Stimulated activated CD4-positive, alpha-beta T cell treated with anti-CD3 and anti-CD28 coated beads, TNF-alpha, amount 100 ng/mL, for 1 hour (primary cell): ENCODE measurements at places on chromosomes 12 and 14.

DNA sequence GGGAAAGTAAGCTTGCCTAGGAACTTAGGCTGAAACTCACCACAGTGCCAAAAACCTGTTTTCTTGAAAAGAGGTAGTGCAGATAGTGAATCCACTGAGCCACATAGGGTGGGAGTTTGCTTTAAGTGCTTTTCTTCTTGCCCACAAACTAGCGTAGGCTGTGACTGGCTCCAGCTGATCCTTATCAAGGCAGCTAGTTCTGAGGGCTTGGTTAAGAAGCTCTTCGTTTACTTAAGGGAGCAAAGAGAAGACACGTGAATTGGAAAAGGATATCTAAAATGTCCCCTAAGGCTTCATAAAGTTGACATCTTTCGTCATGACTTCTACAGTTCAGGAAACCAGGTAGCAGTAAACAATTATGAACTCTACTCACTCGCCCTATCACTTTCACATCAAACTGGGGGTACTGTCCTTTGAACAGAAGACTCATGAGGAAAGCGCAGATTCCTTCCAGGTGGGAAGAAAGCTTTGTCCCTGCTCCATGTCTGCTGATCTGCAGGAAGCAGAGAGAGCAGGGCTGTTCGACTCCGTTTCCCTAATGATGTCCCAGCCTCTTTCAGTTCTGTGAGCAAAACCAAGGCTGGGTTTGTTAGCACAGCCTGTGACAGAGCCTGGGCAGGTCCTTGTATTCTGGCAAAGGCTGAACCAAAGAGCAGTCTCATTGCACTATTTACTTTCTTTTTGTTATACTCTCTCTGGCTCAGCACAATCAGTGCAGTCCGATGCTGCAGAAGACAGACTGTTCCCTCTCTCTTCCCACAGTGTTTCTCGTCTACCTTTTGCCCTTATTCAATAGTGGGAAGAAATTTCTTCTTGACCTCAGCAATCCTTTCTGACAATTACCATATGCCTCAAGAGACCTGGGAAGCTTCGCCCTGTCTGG is 93.5 kb upstream of the ETV6 start:
- no peak for DNase-seq

- DNase-seq: no peak
Observed at GRCh38 chr12:59593761-59594160, 2.1 kb upstream of the SLC16A7 start.

DNA sequence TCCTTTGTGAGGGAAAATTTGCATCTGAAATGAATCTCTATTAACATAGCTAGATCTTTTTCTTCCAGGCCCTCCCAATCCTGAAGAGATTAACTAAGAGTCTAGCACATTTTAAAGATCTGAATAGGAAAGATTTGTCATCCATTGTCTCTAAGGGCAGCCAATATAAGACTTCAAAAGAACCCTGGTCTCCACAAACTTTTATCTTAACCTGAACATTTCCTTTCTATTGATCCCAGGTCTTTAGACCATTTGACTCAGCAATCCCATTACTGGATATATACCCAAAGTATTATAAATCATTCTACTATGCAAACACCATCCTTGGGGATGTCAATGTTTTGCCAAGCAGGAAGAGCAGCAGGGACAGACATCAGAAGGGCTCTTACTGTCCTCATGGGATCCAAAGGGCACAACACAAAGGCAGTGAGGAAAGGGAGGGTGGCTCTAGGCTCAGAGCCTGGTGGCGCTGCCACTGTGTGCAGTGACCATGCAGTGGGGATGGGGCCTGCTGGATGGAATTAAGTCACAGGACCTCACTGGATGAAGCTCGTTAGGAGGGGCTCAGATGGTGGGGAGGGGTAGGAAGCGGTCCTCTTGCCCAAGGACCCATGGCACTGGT is 12.7 kb upstream of the BDKRB2 start:
- no peak for DNase-seq

- DNase-seq: no peak
Observed at GRCh38 chr12:91370086-91370868, 187.7 kb upstream of the DCN start.

DNA sequence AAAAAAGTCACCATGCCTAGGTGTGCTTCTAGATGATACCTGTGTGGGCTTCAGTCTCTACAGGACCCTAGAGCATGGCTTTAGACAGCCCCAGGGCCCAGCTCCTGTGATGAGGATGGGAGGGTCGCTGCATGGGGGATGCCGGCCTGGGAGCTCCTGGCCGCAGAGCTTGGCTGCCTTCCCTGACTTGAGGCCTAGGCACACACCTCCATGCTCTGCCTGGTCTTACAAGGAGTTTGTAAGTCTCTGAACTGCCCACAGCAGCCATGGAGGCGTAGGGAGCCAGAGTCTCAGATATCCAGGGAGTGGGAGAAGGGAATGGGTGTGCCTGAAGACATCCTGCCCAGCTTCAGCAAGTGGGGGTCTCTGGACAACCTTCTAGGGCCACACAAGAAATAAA is 149.5 kb upstream of the MYL2 start:
- DNase-seq: no peak

GRCh38 chr12:47841910-47842309 is 22.2 kb upstream of the HDAC7 start:
- DNase-seq: no peak

- DNase-seq: no peak
Observed at GRCh38 chr12:58873496-58873895, 46.8 kb downstream of the LRIG3 start.

GRCh38 chr12:87152841-87153528 is 876.2 kb downstream of the C12orf50 start:
- no peak for DNase-seq

- no peak for DNase-seq
Observed at GRCh38 chr14:41743140-41743539, 136.5 kb downstream of the LRFN5 start.

DNA sequence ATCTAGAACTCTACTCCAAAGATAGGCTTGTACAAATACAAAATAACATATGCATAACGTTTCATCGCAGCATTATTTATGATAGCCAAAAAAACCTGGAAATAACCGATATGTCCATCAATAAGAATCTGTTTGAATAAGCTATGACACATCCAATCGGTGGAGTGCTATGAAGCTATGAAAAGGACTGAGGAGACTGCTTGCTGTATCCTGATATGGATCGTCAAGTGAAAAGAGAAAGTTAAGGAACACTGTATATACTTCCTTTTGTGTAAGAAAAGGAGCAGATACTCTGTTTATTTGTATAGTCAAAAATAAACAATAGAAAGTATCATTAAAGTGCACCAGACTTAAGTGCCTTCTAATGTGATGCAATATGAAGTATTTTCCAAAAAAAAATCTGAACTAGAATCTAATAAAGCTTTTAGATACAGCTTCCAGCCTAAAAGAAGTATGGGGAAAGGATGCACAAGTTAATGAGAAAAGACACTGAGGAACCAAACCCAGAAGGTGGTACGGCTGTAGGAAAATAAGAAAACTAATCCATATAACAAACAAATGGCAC is 645 bp upstream of the KLHDC1 start:
- no peak for DNase-seq

- no peak for DNase-seq
Observed at GRCh38 chr12:124917841-124918621, 3.6 kb upstream of the UBC start.

DNA sequence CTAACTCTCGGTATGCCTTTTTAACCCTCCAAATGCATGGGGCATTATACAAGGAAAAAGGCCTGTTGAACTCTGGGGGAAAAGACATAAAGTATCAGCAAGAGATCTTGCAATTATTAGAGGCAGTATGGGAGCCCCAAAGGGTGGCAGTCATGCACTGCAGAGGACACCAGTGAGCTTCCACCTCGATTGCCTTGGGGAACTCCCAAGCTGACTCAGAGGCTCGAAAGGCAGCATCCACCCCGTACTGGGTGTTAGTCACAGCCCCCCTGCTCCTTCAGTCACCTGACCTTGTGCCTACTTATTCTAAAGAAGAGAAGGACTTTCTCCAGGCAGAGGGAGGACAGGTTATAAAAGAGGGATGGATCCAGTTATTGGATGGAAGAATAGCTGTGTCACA is 781.4 kb upstream of the TMEM132C start:
- no peak for DNase-seq

DNA sequence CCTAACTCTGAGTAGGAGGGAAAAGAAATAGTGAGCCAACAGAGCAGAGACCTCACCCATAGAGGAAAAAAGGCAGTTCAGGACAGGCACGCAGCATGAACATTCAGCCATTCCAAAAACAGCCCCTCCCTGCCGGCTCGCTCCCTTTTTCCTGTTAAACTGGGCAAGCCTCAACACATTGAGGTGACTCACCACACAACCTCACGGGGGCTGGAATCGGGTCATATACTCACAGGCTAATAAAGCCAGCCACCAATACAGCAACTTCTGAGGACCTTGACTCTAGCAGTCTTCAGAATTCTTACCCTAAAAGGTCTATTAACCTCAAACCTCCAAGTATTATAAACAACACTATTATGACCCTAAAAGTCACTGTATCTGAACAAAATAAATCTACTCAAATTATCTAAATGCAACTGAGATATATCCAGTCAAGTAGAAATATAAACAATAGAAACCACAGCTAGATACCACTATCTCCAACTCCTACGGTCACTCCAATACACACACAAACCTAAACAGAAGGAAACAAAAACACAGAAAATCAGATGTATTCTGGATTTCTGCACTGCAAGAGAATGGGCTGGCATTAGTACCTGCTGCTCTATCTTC is 6.3 kb downstream of the YBX3 start:
- DNase-seq: no peak

- DNase-seq: no peak
Observed at GRCh38 chr12:93664573-93665138, 12.5 kb upstream of the CRADD start.

- no peak for DNase-seq
Observed at GRCh38 chr14:88983755-88984154, 159.3 kb downstream of the TTC8 start.

DNA sequence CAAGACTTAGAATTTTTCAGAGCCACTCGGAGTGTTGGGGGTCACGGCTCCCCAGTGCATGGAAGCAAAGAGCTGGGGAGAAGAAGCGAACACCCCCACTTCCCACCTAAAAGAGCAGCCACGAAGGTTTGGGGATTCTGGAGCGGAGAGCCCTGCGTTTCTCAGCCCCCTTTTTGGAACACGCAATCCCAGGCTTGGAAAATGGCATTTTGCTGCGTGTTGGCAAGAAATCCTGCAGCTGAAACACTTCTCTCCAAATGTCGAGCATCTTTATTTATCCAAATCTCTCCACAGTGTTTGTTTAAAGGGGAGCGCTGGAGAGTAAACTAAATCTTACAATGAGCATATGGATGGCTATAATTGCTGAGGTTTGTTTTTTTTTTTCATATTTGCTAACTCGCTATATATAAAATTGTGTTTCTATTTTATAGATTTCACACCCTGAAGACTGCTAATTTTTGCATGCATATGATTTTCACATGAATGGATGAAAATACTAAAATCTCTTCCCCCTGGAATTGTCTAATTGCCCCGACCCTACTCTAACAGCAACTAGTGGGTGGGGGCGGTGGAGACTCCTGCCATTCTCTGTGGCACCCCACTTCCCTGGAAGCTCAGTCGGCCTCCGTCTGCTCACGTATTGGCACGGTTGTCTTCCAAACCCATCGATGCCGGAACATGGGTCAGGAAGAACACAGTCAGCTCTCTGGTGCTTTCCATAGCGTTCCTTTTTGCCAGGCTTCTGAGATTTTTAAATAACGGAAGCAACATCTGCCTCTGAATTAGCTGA is 120.5 kb downstream of the GCH1 start:
- no peak for DNase-seq

DNA sequence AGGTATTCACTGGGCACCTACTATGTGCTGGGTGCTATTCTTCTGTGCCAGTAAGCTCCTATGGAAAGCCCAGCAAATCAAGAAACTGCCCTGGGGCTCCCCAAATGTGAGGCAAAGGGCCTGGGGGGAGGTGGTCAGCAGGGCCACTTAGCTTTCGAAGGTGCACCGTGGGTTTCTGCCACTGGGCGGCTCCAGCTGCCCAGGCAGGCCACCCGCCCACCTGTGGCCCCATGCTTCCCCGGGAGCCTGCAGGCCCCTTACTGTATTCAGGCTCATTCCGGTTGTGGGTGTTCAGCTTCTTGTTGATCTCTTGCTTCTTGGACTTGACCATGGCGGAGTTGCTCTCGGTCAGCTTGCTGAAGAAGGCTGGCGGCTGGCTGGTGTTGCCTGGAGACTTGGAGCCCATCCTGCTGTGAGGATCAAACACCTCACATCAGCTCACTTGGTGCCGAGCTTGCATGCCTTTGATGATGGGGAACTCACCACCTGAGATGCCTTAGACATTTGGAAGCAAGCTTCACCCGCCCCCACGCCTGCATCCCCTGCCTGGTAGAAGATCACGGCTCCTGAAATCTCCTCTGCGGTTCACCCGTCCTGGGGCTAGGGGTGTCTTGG is 37.3 kb downstream of the RFLNA start:
- DNase-seq: no peak

DNA sequence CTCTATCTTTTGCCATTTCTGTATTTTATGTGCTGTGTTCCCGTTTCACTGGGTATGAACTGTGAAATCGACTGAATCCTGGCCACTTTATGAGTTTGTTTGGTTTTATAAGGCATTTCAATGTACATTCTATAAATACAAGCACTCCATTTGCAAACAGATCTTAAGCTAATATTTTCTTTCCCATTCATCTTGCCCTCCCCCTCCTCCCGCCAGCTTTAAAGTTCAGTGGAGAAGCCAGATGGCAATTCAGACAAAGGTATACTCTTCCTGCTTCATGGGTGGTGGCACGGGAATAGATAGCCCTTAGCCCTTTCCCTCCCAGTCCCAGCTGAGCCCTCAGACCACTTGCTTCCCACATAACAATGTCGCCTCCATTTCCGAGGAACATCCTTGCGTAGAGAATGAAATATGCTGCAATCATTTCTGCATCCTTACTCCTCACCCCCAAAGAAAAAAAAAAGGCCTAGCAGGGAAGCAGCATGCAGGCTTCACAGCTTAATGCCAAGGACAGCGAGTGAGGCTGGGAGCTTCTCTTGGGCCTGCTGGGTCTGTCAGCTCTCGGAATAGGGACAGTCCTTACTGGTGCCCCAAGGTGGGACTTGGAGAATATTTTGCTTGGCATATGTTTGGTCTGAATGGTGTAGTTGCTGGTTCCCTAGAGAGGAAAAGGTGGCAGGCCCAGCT is 52.8 kb upstream of the SRSF5 start:
- no peak for DNase-seq
